Stimulated activated CD4-positive, alpha-beta T cell treated with anti-CD3 and anti-CD28 coated beads, TNF-alpha, amount 100 ng/mL, for 48 hours (primary cell): ENCODE measurements at places on chromosomes 5 and 9.

DNA sequence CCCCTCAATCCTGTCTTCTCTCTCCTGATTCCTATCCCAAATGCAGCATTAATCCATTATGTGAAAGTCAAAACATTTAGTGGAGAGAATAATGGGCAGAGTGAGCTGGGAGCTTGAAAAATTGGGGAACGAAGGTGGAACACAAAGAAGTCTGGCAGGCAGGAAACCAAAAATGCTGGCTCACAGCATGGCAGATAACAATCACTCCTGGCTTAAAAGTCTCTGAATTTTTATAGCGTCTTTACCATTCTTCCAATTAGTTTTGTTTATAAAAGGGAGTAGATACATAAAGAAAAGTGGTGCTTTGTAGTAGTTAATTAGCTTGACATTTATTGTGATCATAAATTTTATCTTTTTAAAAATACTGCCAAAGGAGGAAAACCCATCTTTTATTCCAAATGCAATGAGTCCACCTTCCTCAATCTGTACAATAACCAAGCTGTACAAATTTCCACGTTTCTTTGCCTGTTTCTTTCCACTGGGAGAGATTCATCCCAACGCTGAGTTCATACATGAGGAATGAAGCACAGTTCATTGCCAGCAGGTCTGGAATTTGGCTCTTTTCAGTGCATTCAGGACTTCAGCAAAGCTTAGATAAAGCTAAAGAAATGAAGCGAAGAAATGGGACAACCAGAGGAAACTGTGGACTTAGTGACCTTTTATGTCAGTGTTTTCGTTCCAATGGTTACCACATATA is 174.7 kb downstream of the HMHB1 start:
- no peak for DNase-seq

DNA sequence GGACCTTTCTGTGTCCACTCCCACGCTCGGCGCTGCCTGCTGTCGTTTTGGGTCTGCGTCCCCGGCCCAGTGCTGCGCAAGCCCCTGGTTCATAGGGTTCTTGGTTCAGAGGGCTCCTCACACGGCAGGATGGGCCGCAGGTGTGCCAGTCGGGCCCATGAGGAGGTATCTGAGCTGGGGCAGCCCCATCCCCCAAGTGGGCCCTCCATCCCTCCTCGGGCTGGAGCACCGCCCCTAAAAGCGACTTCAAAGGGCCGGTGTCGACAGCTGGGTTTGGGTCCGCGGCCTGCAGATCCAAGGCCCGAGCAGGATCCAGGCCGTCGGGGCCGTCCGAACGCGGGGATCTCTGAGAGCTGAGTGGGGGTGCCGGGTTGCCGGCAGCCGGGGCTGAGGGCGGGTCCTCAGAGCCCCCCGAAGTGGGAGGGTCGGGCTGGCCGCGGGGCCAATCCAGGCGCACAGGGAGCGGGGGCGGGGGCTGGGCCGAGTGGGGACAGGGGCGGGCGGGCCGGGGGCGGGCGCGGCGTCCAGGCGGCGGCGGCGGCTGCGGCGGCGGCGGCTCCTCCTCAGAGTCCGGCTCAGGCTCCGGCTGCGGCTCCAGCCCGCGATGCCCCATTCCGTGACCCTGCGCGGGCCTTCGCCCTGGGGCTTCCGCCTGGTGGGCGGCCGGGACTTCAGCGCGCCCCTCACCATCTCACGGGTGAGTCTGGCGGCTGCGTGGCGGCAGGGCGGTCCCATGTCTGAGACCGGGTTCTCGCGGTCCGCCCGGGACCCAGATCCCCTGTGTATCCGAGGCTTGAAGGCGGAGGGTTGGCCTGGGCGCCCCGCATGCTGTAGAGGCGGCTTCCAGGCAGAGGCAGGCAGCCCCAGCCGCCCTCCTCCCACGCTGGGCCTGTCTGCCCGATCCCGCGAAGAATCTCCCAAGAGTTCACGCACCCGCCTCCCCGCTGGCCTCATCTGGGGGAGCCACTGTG is at the start of gene PDLIM4:
TSS of gene PDLIM4 (plus strand) at position 566 of the 971 bp plus-strand sequence. CDS start at position 605, 39 bp downstream.
- no peak for DNase-seq

DNA sequence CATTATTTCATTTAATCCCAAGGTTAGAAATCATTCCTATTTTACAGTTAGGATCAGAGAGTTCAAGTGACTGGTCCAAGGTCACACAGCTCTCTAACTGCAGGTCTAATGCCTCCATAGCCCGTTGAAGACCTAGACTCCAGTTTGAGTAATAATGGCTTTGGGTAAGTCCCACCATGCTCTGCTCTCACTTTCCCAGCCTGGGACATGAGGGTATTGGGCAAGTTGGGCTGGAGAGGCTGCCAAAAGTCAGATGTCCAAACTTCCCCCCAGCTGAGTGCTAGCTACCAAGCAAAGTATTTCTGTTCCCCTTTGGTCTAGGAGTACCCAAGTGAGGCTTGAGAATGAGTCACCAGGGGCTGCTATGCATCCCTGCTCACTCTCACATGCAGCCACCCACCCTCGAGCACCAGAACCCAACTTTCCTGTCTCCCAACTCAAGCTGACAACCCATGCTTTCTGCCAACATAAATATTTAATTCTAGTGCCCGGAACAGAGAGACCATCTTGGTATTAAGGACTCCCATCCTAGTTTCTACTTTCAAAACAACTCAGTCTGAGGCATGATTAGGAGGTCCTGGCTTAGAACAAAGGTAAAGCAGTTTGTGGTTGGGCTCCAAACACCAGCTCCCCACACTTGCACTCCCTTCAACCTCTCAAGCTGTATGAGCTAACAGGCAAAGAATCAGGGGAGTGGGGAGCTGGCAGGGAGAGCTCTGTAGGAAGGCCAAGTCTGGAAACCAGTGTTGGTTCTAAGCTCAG is 236.5 kb upstream of the TRIM32 start:
- DNase-seq, result no peak

DNA sequence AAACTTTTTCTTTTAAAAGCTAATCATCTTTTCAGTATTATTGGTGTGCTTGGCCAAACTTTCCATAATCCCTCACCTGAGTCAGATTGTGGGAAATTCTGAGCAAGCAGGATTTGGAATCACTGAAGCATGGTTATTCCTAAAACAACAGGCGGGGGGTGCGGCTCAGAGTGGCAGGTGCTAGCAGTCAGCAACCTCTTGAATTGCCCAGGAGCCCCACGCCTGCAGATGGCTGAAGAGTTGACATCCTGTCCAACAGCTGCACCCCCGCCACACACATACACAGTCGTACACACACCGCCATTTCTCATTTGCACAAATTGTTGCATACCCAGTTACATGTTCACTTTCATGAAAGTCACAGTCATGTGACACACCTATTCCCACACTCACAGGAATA is 96.6 kb downstream of the LHX2 start:
- DNase-seq, result no peak

DNA sequence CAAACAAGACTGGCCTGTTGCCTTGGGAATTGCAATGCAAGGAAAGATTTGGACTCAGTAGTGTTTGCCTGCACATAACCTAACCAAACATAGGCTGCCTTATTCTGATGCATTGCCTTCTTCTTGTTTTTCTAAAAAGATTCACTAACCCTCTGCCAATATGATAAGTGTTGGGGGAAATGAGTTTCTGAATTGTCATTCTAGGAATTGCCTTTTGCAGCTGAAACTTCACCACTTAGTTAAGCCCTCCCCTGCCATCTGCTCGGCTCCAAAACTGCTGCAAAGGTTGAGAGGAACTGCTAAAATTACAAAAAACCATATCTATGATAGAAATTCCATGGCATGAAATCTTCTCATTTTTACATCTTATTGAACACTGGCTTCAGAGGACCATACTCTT is 41.6 kb upstream of the SPATA31D4 start:
- no peak for DNase-seq

- DNase-seq, result no peak
Measured at GRCh38 chr9:69824499-69825252, 4.1 kb downstream of the CFAP95 start.

DNA sequence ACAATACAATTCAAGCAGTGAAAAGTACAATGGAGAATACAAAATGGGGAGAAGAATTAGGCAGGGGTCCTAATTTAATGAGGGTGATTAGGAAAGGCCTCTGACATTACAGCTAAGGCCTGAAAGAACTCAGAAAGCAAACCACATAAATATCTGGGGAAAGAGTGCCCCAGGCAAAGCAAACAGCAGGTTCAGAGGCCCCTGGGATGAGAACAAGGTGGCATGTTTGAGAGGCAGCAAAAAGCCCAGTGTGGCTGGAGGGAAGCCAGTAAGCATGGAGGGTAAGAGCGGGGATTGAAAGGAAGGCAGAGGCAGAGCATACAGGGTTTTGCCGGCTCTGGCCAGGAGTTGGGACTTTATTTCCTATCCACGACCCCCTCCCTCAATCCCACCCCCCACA is 33.4 kb upstream of the VDAC1 start:
- DNase-seq, result no peak

DNA sequence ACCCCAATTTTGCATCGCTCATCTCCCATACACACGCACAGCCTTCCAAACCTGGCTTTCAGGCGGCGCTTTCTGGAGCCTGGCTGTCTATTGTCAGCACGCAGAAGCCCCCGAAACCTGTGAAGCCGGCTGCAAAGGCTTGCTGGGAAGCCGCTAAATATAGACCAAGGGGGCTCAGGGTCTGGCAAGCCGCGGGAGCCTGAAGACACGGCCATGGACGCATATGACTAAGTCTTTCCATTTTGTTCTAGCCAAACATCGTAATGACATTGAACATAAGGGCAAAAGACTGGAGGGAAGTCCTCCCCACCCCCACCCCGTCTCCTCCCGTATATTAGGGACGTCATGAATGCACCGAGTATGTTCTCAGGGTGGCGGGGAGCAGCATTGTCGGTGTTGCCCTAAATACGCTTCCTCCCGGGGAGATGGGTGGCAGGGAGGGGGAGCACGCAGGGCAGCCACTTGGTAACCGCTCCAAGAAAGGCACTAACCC is 1.1 kb downstream of the CTNND2 start:
- DNase-seq, result no peak

GRCh38 chr5:155088811-155089210 is 75.3 kb downstream of the KIF4B start:
- no peak for DNase-seq

DNA sequence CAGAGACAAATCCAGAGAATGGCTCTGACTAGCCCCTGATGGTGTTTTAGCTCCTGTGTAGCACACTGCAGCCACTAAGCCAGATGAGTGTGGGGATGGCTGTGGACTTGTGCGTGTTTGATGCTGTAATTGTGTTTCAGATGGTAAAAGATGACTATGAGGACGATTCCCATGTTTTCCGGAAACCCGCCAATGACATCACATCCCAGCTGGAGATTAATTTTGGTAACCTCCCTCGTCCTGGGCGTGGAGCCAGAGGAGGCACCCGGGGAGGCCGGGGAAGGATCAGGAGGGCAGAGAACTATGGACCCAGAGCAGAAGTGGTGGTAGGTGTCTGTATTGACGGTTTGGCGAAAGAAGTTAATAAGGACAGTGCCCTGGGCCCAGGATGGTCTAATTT is 38.0 kb downstream of the HABP4 start:
- DNase-seq, result no peak

DNA sequence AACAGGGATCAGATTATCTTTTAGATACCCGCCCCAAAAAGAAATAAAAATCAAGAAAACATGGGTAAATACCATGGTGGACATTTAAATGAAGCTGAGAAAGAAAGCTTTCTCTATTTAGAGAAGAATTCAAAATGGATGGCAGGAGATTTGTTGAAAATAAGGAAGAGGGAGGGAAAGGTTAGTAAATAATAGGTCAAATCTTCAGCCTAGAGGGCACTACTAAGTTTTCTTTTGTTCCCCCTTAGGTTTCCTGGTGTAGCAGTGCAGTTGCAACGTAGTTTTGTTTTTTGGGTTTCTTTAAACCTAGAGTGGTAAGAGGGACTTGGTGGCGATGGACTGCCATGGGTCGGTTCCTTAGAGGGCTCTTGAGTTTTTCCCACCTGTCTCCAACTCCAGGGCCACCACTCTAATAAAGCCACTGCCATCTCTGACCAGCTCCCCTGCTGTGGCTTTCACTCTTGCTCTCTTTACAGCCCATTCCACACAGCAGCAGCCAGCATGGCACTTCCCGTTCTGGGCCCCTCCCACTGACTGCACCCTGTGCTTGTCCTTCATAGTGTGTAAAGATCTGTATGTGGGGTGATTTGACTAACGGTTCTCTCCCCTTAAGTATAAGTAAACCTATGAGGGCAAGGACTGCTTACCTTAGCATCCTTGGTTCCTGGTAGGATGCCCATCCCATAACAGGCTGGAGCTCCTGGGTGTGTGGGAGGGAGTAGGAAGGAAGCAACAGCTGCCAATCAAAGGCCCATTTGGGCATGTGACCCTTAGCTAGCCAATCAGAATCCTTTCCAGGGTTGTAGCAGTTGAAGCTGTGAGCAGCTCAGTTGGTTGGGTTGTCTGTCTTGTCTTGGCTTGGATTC is 118.3 kb downstream of the SLC1A3 start:
- no peak for DNase-seq

DNA sequence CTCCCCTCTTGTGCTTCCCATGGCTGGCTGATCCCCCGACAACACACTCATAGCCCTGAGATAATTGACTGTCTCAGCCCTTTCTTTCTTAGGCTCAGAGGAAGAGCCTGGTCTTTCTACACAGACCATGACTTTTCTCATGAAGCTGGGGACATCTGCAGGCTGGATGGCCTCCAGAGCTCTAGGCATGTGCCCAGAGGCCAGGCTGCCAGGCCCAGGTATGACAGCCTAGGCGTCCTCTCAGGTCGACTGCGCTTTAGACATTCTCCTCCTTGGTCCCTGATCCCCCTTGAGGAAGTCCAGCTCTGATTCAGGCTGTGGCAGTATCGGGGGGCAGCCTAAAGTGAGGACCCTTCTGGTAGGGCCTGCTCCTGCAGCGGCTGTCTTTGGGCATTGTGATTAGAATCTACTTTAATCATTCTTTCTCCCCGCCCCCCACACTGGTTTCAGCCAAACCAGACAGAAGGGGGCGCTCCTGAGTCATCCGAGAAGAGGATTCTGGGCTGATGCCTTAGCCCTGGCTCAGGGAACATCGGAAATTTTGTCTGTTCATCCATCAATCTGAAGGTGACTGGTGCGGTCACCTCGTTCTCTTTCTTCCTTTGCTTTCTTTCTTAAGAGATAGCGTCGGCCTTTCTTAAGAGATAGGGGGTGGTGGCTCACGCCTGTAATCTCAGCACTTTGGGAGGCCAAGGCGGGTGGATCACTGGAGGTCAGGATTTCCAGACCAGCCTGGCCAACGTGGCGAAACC is 66.5 kb upstream of the HSPA9 start:
- DNase-seq, result peak; percentile 83
